Vagina (tissue), 2 donors: ENCODE measurements at places on chromosomes 13 and 19.

- DNase-seq = no peak
Measured at GRCh38 chr13:112776971-112777370, 87.1 kb downstream of the ATP11A start.

- no peak for DNase-seq
Measured at GRCh38 chr13:62839338-62839737, 1423.7 kb upstream of the PCDH20 start.

DNA sequence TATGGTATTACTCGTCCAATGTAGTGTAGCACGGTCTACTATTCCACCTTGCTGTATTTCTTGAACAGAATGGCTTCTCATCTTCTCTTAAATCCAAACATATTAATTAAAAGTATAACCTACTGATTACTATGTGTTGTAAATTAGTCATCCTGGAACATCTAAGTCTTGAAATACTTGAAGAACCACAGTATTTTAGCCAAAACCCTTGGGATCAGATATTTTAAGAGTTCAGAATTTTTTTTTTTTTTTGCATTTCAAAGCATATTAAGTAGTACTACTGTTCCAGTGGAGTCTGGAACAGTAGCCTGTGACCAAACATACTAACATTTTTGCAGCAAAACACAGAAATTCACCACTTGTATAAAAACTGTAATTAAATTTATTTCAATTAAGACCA lies 30.1 kb downstream of the ZC3H13 start:
- no peak for DNase-seq

DNA sequence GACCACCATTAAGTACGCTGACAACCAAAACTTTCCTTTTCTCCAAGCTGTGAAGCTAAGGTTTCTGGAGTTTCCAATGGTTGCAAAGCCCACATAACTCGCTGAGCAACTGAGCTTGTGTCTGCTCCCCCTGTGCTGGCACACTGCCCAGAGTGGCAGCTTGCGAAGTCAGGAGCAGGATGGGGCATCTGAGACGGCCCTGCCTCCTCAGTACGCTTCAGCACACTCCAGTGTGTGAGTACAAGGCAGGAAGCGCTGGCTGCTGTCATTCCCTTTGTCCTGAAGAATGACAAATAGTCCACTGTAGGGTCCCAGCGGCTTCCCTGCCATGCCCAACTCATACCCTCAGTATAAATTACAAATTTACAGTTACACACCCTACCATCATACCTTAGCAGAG lies 51.5 kb downstream of the SKA3 start:
- DNase-seq = no peak

GRCh38 chr19:32687681-32688080 lies 3.9 kb upstream of the NUDT19 start:
- DNase-seq = no peak

DNA sequence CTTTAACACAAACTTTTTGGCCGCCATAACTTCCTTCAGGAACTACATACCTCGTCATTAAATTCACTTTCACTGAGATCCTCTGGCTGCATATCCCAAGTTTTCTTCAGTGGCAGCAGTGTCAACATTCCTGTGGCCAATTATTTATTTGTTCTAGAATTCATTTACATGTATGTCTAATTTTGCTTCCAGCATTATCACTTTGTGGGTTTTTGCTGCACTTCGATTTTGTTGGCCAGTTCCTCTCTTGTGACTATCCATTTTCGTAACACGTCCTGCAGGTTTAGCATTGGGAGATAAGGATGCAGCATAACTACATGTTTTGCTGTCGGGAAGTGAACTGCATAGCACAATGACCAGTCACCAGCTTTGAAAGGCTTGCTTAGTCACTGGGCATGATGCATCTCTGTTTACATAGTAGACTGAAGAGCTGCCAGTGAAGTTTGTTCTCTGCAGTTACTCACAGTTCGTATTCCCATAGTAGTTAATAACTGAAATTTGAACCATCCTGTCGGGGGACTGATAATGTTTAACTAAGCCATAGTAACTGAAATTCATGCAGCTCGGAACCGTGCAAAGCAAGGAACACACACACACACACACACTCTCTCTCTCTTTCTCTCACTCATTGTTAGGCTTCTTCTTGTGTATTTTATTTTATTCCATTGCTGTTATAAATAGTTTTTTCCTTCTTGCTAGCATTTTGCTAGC lies 28.3 kb downstream of the ZNF507 start:
- no peak for DNase-seq

- no peak for DNase-seq
Measured at GRCh38 chr13:74576420-74576819, 442.2 kb upstream of the KLF12 start.

GRCh38 chr13:32079587-32079986 lies 48.0 kb downstream of the FRY start:
- DNase-seq = no peak
